ENCODE measurements at places on chromosomes 4 and X.

DNA sequence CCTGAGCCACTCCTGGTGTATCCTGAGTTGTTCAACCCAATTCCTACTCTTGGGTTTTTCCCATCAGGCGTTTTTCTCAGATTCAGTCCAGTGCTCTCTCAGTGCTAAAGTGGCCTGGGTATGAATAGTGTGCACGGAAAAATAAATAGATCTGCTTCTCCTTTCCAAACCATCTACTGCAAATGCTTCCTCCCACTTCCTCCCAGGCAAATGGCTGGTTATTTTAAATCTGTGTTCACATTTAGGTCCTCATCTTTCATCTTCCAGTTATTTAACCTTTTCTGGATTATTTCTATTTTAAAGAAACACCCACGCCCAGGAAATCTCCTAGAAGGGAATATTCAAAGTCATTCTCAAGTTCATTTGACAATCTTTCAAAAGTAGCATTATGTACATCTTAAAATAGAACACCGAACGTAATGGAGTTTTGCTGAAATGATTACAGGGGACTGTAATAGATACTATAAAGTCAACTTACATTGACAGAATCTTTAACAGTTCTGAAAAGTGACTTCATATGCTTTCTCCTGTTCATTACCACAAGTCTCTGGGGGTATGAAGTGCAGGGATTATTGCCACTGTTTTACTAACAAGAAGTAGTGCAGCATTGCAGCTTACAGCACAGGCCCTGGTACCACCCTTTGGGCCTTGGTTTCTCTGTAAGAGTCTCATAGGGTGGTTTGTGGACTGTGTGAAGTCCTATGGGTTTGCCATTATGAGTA, 66.3 kb downstream of the MED28 start:
- DNase-seq, result no peak

DNA sequence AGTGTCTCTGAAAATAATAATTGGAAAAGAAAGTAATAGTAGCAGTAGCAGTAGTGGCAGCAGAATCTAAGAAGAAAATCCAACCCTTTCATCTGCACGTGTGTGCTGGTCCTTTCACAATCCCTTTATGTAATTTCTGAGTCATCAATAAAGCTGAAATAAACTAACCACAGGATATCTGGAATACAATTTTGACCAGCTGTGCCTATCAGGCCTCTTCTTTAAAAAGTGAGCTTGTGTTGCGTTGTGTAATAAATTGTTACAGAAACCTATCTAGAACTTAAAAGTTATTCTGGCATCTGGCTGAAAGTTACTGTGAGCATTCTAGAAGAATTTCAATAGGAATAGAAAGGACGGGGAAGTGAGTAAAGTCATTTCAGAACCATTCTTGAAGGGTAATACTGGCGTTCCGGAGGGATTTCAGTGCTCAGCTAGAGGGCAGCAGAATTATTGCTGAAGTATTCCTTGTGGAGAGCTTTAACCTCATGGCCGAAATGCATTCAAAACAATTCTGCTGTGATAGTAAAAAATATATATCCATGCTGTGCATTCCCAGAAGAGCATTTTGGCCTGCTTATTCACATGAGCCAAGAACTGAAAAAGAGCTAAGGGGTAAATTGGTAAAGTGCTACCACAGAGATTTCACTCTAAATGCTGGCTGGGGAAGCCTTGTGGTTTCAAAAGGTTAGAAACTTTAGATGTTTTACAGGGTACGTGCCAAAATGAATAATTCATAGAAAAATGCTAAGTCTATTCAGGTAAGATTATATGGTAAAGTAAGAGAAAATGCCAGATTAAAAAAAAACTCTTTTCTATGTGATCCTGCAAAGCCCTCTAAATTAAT, 260.6 kb downstream of the NKX6-1 start:
- DNase-seq, result no peak

GRCh38 chrX:130179579-130180215, 7.9 kb downstream of the RAB33A start:
- DNase-seq, result no peak

GRCh38 chr4:2253160-2254084, 8.5 kb downstream of the MXD4 start:
- DNase-seq, result peak; percentile 14

- no peak for DNase-seq
Observed at GRCh38 chr4:87005690-87006425, 71.0 kb downstream of the AFF1 start.

DNA sequence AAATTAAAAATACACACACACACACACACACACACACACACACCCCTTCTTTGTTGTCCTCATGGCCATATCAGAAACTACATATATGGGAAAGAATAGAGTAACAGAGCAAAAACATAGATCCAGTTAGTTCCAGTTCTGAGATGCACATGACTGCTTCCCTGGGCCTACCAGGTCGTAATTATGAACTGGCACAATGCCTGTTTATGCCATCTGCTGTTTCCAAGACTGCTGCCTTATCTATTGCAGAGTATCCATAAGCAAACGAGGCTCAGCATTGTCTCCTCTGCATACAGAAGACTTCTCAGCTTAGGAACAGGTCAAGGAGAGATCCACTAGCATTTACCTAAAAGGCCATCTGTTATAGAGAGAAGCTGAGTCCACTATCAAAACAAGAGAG, 789.0 kb downstream of the TECRL start:
- DNase-seq, result no peak

- DNase-seq, result no peak
Observed at GRCh38 chr4:153010146-153010545, 74.0 kb downstream of the FHDC1 start.

GRCh38 chr4:74016068-74016467, 17.6 kb upstream of the CXCL5 start:
- DNase-seq, result no peak

GRCh38 chr4:77958897-77959296, 96.3 kb downstream of the MRPL1 start:
- DNase-seq, result no peak

- DNase-seq, result no peak
Observed at GRCh38 chr4:142077048-142077447, 440.7 kb downstream of the IL15 start.

- no peak for DNase-seq
Observed at GRCh38 chr4:102322736-102323135, 22.5 kb downstream of the SLC39A8 start.

GRCh38 chrX:71814123-71814912, 51.2 kb downstream of the CXorf49B start:
- DNase-seq, result no peak

DNA sequence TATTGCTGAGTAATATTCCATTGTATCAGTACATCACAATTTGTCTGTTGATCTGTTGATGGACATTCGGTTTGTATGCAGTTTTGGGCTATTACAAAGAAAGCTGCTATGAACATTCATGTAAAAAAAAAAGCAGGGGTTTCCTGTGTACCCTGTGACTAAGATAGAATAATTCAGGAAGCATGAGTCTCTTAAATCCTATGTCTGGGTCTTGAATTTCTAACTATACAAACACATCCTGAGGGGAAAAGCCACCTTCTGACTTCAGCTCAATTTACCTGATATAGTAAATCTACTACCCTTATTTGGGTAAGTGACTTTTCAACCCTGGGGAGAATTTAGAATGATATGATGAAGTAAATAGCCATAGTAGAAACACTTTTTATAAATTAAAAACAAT, 94.6 kb upstream of the FUNDC1 start:
- DNase-seq, result no peak

- DNase-seq, result no peak
Observed at GRCh38 chr4:185837415-185838103, 25.6 kb upstream of the SORBS2 start.

GRCh38 chr4:14965071-14965470, 37.2 kb upstream of the CPEB2 start:
- DNase-seq, result no peak

GRCh38 chr4:99645638-99646037, 12.0 kb downstream of the C4orf54 start:
- DNase-seq, result no peak

DNA sequence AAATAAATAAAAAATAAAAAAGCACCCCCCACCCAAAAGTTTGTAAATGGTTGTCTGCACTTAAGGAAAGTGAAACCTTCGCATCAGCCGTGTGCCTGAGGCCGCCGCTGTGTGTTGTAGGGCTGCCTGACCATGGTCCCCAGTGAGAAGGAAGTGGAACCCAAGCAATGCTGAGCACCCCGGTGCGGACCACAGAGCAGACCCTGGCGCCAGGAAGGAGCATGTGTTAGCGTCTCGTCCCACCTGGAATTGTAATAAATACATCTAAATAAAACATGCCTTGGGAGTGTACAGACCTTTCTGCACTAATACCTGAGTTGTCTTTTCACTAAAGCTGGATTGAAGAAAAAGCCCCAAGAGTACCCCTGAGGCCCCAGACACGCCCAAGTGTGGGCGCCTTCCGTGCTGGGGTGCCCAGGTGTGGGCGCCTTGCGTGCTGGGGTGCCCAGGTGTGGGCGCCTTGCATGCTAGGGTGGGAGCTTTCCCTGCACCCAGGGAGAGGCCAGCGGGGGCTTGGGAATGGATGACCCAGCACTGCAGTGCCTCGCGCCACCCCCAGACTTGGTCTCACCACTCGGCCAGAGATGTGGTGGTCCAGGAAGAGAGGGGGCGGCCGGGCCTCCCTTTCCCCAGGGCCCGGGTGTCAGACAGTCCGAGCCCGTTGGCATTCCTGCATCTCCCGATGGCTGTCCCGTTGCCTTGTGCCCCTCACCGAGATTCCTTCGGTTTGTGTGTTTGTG, 33.7 kb downstream of the HTT-AS start:
- DNase-seq, result no peak

DNA sequence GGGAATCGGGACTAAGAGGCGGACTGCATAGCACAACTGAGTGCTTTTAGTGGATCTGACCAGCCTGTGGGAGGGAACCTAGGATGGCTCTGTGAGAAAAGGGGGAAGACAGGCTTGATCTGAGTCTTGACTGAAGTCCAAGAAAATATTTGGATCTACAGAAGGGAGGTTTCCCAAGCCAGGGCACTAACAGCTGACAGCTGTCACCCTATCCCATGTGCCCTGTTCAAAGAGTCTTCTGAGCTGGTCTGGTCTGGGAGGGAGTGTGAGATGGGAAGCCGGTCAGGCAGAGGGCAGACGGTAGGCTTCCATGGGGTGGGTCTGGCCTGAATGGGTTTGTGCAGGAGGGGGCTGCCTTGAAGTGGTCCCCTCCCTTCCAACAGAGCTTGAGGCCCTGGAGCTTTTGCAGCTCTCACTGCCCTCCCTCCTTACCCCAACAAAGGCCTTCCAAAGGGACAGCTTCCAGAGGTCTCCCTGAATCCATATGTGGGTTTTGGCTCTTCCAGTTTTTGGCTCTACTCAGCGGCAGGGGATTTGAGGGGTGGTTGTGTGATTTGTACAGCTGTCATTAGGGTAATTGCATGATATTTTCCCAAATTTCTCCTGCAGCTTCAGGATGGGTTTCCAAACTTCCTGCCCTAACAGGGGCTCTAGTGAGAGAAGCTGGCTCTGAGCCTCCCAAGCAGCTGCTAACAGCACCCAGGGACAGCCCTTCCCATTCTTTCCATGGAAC, 643.7 kb downstream of the BCOR start:
- no peak for DNase-seq

DNA sequence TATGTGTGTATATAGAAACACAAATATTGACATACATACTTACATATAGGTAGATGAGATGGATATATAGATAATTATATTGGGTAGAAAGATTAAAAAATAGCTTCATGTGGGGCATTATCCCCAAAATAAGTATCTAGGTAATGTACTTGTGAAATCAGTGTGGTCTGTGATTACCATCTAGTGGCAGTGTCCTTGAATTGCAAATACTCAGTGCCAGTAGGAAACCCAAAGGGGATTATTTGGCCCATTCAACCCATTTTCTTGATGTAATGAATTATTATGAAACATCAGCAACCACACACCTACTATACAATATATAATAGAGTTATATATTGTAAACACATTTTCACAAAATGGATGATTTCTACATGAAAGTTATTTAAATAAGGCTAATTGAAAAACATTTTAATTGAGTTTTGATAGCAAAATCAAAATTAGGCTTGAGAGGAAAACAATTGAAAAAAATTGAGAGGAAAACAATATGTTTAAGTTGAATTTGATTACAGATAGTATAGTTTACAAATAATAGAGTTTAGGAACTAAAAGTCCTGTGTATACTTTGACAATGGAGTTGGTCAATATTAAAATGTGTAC, 389.4 kb downstream of the GALNTL6 start:
- DNase-seq, result peak; percentile 4

DNA sequence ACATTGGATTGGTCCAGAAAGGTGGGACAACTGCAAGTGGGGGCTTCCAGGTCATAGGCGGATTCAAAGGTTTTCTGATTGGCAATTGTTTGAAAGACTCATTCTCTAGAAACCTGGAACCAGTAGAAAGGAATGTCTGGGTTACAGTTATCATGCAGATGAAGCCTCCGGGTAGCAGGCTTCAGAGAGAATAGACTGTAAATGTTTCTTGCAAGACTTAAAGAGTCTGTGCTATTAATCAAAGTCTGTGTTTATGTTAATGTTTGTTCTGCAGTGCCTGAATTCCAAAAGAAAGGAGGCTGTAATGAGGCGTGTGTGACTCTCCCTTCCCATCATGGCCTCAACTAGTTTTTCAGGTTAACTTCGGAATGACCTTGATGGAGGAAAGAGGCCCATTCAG, 43.9 kb upstream of the GC start:
- no peak for DNase-seq

- DNase-seq, result no peak
Observed at GRCh38 chr4:76954489-76954888, 4.9 kb downstream of the SEPTIN11 start.

- DNase-seq, result no peak
Observed at GRCh38 chr4:88879991-88880390, 177.0 kb downstream of the FAM13A start.

DNA sequence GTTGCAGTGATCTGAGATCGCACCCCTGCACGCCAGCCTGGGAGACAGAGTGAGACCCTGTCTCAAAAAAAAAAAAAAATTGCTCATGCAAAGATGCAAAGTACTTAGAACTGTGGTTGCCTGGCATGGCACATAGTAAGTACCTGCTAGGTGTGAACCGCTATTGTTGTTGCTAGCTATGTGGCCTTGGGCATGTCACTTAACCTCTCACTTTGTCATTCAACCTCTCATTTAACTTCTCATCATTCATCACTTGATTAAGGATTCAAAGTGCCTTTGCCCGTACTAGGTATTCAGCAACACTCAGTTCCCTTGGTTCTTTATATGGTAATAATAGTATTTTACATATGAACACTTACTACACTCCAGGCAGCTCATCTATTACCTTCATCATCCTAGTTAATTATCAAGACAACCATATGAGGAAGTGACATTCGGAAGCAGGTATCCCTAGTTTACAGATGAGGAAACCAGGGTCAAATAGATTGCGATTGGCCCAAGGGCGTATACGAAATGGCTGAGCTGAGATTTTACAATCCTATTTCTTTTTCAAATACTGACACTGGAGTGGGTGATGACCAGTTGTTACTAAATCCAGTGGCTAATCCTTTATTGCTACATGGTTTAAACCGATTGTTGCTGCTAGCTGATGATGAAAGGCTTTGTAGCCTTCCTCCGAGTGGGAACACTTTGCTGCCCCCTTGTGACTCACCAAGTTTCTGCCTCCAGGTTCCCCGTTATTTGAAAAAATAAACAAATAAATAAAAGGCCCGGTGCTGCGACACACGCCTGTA, 28.8 kb upstream of the SOWAHD start:
- no peak for DNase-seq

GRCh38 chr4:113610537-113610936, 151.0 kb downstream of the CAMK2D start:
- no peak for DNase-seq
